ENCODE measurements at places on chromosomes 6 and 20. TPM values are rescaled to one million over a fixed set of nuclear protein-coding genes. Genes with fewer than 3 reads are reported as not detected.

- DNase-seq: no peak
- no peak overlapping the region for H3K27ac ChIP-seq
- H3K27me3 ChIP-seq: no peaks in the 10 kb centered on the region
- peaks cover 10% of the 10 kb centered on the region for H3K4me1 ChIP-seq
- H3K4me3 ChIP-seq: no peak overlapping the region
- no peaks in the 10 kb centered on the region for H3K36me3 ChIP-seq
Measured at GRCh38 chr20:2176946-2177345, 75.3 kb downstream of the STK35 start.

Gene POU3F2
- total RNA-seq: not detected

Gene CLPSL1
- not detected for total RNA-seq

DNA sequence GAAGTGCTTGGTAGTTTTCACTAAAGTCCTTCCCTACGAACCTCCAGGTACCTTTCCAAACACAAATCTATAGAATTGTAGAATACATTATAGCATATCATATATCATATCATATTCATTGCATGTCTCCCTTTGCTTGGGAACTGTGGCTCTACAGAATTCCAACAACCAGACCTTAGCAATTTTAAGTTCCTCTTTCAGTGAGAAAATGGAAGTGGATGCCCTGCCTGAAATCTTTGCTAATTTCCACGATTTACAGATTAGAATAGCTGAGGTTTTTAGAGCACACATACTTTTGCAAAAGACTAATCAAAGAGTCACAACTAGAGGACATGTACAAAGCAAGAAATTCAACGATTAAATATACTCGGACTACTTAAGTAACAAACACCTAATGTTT lies 78.6 kb downstream of the TNFRSF21 start:
- peaks cover 50% of the 10 kb centered on the region for H3K4me1 ChIP-seq
- no peak overlapping the region for H3K4me3 ChIP-seq
- H3K27ac ChIP-seq: peak overlapping the region; percentile 52
- H3K36me3 ChIP-seq: peaks cover 7% of the 10 kb centered on the region

Gene FAM217A
- not detected for total RNA-seq

GRCh38 chr6:678520-678919 lies 14.4 kb downstream of the EXOC2 start:
- DNase-seq: no peak
- peaks cover 30% of the 10 kb centered on the region for H3K4me1 ChIP-seq
- no peaks in the 10 kb centered on the region for H3K27me3 ChIP-seq
- H3K27ac ChIP-seq: no peak overlapping the region
- H3K4me3 ChIP-seq: no peak overlapping the region

- peaks cover 100% of the 10 kb centered on the region for H3K4me1 ChIP-seq
- no peak overlapping the region for H3K4me3 ChIP-seq
- no peaks in the 10 kb centered on the region for H3K27me3 ChIP-seq
- H3K27ac ChIP-seq: peak overlapping the region; percentile 67
- peak; percentile 81 for DNase-seq
- peaks cover 8% of the 10 kb centered on the region for H3K36me3 ChIP-seq
Measured at GRCh38 chr20:25040438-25040831, 17.5 kb downstream of the ACSS1 start.

Gene CDSN
- not detected for total RNA-seq

Gene DLL1
- total RNA-seq: 38.5 TPM

Gene CLPSL2
- total RNA-seq: not detected

GRCh38 chr6:75556240-75556639 lies 45.4 kb upstream of the SENP6 start:
- no peak overlapping the region for H3K27ac ChIP-seq
- no peaks in the 10 kb centered on the region for H3K27me3 ChIP-seq
- H3K4me3 ChIP-seq: no peak overlapping the region
- no peak for DNase-seq

DNA sequence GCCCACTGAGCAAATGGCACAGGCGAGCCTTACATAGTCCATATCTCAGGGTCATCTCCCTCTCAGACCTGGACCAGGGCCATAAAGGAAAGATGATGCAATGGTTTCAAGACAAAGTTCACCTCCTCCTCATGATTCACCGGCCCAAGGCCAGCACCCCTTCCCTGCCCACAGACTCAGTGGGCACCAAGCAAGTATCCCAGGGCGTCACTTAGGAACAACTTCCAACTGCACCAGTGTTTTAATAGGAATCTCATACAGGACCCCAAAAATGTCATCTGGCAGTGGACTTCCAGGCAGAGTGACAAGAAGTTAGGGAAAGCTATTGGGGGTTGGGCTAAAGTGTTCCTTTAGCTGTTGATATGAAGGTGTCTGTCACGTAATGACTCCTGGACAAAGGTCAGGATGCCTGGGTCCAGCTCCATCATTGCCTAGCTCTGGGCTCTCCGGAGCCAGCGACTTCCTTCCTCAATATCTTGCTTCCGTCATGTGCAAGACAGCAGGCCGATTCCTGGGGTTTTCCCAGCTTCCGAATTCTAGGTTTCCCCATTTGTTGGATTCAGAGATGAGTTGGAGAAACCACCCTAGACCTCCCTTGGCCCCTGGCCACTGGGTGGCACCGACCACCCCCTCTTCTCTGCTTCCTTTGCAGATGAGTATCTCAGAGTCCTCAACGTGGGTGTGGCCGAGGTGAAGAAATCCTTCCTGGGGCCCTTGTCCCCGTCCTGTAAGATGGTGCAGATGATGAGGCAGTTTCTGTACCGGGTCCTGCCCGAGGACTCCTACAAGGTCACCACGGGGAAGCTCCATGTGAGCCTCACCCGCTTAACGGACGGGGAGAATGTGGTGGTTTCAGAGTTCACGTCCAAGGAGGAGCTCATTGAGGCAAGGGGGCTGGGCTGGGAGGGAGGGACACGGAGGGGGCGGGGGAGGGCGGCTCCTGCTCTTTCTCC lies 21.1 kb downstream of the PNPLA1 start:
- no peak for DNase-seq
- H3K4me3 ChIP-seq: no peak overlapping the region
- no peaks in the 10 kb centered on the region for H3K36me3 ChIP-seq
- H3K27me3 ChIP-seq: peaks cover 17% of the 10 kb centered on the region
- peak overlapping the region; percentile 8 for H3K27ac ChIP-seq
- H3K4me1 ChIP-seq: no peaks in the 10 kb centered on the region

Gene MOXD1
- total RNA-seq: 16.2 TPM

DNA sequence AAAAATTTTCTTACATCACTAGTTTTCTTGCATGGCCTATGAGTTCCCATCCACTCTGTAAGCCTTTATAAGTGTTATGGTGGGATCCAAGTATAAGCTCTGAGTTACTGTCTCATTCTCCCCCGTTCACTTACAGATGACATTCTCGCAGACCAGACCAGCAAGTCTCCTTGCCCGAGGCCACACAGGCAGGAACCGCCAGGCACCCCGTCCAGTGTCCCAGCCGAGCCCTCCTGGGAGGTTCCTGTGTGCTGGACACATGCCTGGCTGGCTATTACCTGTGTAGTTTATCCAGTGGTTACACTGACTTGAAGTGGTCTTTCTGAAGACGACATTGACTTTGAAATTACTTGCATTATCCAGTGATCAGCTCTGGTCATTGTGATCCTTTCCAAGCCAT lies 234.8 kb upstream of the QKI start:
- H3K4me3 ChIP-seq: no peak overlapping the region
- H3K4me1 ChIP-seq: no peaks in the 10 kb centered on the region
- H3K36me3 ChIP-seq: no peaks in the 10 kb centered on the region
- no peaks in the 10 kb centered on the region for H3K27me3 ChIP-seq

- no peak overlapping the region for H3K4me3 ChIP-seq
- H3K4me1 ChIP-seq: peaks cover 9% of the 10 kb centered on the region
- no peaks in the 10 kb centered on the region for H3K36me3 ChIP-seq
- no peaks in the 10 kb centered on the region for H3K27me3 ChIP-seq
- DNase-seq: no peak
- H3K27ac ChIP-seq: no peak overlapping the region
Measured at GRCh38 chr6:108005961-108006360, 48.0 kb upstream of the SEC63 start.

DNA sequence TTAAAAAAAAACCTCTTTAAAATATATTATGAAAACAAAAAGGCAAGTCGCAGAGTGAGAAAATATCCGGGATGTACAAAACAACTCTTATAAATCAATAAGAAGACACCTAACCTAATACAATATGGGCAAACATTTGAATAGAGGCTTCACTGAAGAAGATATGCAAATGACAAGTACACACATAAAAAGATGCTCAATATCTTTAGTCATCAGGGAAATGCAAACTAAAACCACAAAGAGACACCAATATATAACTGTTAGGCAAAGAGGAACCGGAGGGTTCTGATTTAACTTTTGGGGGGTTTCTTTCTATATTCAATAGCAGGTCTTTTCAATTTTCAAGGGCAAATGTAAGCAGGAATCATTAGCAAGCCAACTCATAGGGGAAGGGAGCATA lies 480.7 kb upstream of the SPTLC3 start:
- no peaks in the 10 kb centered on the region for H3K36me3 ChIP-seq
- H3K27ac ChIP-seq: no peak overlapping the region
- H3K27me3 ChIP-seq: no peaks in the 10 kb centered on the region
- no peak for DNase-seq
- no peak overlapping the region for H3K4me3 ChIP-seq

DNA sequence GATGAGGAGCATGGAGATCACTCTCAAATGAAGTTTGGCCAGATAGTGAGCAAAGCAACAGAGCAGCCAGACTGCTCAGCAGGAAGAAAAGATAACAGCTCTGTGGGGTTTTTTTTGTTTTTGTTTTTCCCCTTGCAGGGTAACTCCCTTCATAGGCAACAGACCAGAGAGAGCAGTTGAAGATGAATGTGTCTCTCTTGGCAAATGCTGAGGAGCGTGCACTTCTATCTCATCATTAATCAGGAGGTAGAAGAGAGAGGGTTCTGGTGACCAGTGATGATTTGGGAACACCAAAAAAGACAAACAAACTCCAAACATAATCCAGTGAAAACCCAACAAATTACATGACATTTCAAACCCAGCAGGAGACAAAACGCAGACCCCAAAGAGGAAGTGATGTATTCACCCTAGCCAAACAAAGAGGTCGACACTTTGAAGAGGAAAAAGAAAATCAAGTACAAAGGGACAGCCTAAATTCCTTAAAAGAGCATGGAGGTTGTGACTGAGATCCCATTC lies 66.2 kb upstream of the RREB1 start:
- no peaks in the 10 kb centered on the region for H3K27me3 ChIP-seq
- no peaks in the 10 kb centered on the region for H3K36me3 ChIP-seq
- no peak overlapping the region for H3K4me3 ChIP-seq
- H3K4me1 ChIP-seq: peaks cover 6% of the 10 kb centered on the region

- DNase-seq: no peak
- H3K36me3 ChIP-seq: no peaks in the 10 kb centered on the region
- H3K27ac ChIP-seq: peak overlapping the region; percentile 65
- H3K27me3 ChIP-seq: no peaks in the 10 kb centered on the region
Measured at GRCh38 chr6:39753725-39754045, 28.5 kb upstream of the KIF6 start.

- H3K36me3 ChIP-seq: no peaks in the 10 kb centered on the region
- DNase-seq: no peak
- H3K4me1 ChIP-seq: peaks cover 62% of the 10 kb centered on the region
- no peaks in the 10 kb centered on the region for H3K27me3 ChIP-seq
Measured at GRCh38 chr6:20211941-20212391, 303 bp downstream of the MBOAT1 start.

GRCh38 chr6:151858294-151858693 lies 50.8 kb downstream of the ESR1 start:
- H3K27ac ChIP-seq: no peak overlapping the region
- H3K4me1 ChIP-seq: no peaks in the 10 kb centered on the region
- H3K4me3 ChIP-seq: no peak overlapping the region

Gene ATG5
- 79.4 TPM for total RNA-seq

DNA sequence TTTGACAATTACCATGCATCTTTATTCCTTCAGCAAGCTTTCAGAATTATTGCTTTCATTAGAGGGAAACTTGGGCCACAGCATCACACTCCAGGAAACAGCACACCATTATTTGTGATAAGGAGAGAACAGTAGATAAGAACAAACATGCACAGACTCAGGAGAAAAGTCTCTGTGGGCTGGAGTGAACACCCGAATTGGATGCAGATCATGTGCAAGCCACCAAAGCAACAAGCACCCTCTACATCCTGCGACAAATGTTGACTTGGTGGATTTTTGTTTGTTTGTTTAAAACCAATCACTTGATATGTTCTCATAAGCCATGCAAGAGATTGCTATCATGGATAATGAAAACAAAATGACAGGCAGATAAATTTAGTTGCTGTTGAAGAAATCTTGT lies 67.7 kb upstream of the ZFP64 start:
- no peaks in the 10 kb centered on the region for H3K4me1 ChIP-seq
- no peaks in the 10 kb centered on the region for H3K36me3 ChIP-seq
- no peak for DNase-seq
- no peaks in the 10 kb centered on the region for H3K27me3 ChIP-seq
- no peak overlapping the region for H3K27ac ChIP-seq
